ENCODE measurements at places on chromosomes 2 and 18. TPM values are rescaled to one million over a fixed set of nuclear protein-coding genes. Genes with fewer than 3 reads are reported as not detected.

GRCh38 chr2:129748250-129748649, 231.2 kb upstream of the RAB6C start:
- no peaks in the 10 kb centered on the region for H3K4me1 ChIP-seq
- no peak overlapping the region for H3K4me3 ChIP-seq
- H3K27me3 ChIP-seq = no peaks in the 10 kb centered on the region
- DNase-seq = no peak

- H3K4me1 ChIP-seq = peaks cover 16% of the 10 kb centered on the region
- no peaks in the 10 kb centered on the region for H3K27me3 ChIP-seq
- H3K4me3 ChIP-seq = no peak overlapping the region
- DNase-seq = no peak
Observed at GRCh38 chr2:168662651-168663208, 139.7 kb upstream of the NOSTRIN start.

The CCDC102B gene
- 2.4 TPM for total RNA-seq

GRCh38 chr2:106830191-106830590, 55.8 kb downstream of the ST6GAL2 start:
- no peak overlapping the region for H3K4me3 ChIP-seq
- no peak for DNase-seq
- no peaks in the 10 kb centered on the region for H3K27me3 ChIP-seq
- no peaks in the 10 kb centered on the region for H3K36me3 ChIP-seq

The TRAPPC8 gene
- 34.2 TPM for total RNA-seq

DNA sequence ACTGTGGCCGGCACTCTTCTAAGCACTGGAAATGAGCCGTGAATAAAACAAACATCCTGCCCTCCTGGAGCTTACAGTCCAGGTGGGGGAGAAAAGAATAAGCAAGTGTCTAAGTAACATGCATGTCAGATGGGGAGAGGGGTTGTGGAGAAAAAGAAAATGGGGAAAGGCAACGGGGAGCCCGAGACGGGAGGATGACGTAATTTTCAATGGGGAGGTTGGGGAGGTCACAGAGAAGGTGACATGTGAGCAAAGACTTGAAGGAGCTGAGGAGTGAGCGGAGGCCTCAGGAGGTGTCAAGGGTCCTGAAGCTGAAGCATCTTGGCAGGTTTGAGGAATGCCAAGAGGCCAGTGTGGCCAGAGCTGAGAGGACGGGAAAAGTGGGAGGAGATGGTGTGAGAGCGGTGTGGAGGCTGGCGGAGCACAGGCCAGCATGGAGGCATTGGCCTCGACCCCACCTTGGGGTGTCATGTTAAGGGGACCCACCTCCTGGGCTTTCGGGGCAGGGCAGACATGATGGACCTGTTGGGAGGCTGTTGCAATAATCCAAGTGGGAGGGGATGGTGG, 15.0 kb upstream of the NTSR2 start:
- peaks cover 17% of the 10 kb centered on the region for H3K27me3 ChIP-seq
- peaks cover 12% of the 10 kb centered on the region for H3K4me1 ChIP-seq
- H3K27ac ChIP-seq = no peak overlapping the region

Measured in activated CD4-positive, alpha-beta memory T cell treated with anti-CD3 and anti-CD28 coated beads for 36 hours (primary cell).